RPMI7951 (cell line): ENCODE measurements at places on chromosomes 4 and X. TPM values are rescaled to one million over a fixed set of nuclear protein-coding genes. Genes with fewer than 3 reads are reported as not detected.

The USP17L11 gene
- not detected in 2 replicates for total RNA-seq

The MID2 gene
- total RNA-seq: 0.88 and 0.96 TPM in 2 replicates

The ADAM29 gene
- not detected in 2 replicates for total RNA-seq

The CT45A2 gene
- total RNA-seq: not detected in 2 replicates

The GABRA4 gene
- total RNA-seq: not detected in 2 replicates

The GNRHR gene
- total RNA-seq: not detected in 2 replicates

The RNF128 gene
- 5.0 and 5.5 TPM in 2 replicates for total RNA-seq

The ZCCHC18 gene
- 0.20 TPM in 1 of 2 replicates, not detected in the other for total RNA-seq
